ENCODE measurements at places on chromosomes 1 and 21.

DNA sequence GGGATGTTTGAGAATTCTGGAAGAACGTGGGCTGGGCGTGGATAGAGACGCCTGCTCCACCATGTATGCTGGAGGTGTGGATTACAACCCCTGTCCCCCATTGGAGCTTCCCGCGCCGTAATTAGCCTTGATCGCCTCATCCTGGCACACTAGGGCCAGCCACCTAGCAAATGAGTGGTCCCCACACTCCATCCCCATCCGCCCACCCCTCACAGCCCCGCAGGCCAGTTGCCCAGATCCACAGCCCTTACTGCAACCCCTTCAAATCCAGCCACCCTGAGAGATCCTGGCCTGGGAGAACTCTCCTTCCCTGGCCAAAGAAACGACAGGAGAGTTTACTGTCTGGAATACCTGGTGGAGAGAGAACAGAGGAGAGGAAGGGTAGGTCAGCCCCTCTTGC is 375 bp upstream of the GJA4 start:
- DNase-seq, result no peak

DNA sequence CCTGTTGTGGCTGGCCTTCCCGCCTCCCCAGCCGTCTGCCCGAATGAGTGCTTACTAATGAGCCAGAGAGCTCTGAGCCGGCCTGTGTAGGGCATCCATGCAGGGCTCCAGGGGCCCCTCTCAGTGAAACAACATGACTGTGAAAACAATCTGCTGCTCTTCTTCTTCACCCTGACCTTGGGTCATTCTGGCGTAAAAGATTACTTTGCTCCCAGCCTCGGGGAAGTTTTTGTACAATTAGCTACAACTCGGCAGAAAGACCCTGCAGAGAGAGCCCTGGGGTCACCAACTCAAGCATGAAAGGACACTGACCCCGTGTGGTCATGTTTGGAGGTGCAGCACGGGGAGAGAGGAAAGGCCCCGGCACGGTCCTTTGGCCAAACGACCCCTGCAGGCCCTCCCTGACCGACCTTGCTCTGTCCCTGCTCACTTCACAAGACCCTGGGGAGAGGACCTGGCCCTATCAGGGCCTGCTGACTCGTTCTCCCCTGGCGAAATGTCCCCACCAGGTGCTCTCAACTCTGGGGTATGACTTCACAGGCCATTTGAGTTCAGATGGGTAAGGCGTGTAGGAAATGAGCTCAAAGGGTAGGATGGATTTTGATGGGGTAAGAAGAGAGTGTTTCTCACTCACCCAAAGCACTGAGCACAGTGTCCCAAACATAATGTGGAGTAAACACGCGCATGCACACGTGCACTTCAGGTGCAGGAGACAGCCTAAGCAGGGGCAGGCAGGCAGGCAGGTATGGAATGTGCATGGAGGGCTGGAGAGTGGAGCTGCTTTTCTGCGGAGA is 22.9 kb upstream of the FAM20B start:
- peak; percentile 64 for DNase-seq

DNA sequence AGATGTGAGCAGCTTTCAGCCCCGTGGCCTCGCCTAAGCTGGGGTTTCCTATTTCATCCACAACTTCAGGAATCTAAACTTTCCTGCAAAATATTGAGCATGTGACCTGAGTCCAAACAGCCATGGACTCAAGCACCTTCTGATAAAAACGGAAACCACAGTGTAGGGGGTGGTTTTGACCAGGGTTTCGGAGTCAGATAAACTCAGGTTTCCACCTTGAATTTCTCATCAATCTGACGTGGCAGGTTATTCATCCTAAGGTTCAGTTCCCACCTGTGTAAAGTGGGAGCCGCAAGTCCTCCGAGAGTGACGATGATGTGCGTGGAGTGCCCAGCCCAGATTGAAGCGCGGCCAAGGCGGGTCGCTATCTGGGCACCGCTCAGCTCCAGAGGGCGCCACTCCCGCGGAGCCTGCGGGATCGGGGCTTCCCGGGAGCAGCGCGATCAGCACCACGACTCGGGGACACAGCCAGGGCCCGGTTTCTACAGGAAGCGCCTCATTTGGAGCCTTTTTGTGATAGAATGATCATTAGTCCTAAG is 871 bp upstream of the ETS2 start:
- no peak for DNase-seq

DNA sequence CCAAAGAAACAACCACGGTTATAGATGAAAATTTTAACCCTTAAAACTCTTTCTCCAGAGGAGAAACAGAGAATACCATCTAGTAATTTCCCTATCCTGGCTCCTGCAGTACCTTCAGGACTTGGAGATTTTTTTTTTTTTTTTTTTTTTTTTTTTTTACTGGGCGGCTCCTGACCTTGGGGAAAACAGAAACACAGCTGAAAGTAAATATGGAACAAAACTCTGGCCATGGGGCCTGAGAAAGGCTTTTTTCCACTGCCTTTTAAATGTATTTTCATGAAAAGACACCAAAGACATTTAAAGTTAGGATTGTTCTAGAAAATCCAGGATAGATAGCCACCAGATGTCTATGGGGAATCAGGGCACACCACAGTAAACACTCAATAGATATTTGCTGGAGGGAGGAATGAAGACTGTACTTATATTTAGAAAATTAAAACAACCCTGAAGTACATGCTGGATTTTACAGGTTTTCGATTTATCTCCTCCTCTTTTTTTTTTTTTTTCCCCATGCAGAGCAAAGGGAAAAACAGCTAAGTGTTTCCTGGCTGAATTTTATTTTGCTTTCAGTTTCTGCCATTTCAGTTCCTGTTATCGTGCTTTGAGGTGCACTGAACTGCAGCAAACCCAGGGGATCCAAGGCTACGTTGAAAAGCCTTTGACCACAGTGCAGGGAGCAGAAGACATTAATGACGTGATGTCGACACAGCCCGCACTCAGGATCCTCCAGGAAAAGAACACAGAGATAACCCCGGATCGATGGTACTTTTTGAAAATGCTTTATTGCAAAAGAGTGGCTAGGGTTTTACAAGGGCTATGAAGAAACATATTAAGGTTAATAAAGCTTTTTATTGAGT is 35.7 kb upstream of the CNN3 start:
- DNase-seq, result peak; percentile 25

GRCh38 chr1:20685099-20685662 is 24.0 kb upstream of the DDOST start:
- DNase-seq, result no peak

GRCh38 chr21:34073032-34073748 is at the start of the genes MRPS6 and SLC5A3:
TSS of gene MRPS6 (plus strand) at chr21:34073578. CDS start at chr21:34073701, 123 bp downstream.
TSS of gene SLC5A3 (plus strand) at chr21:34073578. CDS start at chr21:34095199, 21,621 bp downstream.
- peak; percentile 63 for DNase-seq

DNA sequence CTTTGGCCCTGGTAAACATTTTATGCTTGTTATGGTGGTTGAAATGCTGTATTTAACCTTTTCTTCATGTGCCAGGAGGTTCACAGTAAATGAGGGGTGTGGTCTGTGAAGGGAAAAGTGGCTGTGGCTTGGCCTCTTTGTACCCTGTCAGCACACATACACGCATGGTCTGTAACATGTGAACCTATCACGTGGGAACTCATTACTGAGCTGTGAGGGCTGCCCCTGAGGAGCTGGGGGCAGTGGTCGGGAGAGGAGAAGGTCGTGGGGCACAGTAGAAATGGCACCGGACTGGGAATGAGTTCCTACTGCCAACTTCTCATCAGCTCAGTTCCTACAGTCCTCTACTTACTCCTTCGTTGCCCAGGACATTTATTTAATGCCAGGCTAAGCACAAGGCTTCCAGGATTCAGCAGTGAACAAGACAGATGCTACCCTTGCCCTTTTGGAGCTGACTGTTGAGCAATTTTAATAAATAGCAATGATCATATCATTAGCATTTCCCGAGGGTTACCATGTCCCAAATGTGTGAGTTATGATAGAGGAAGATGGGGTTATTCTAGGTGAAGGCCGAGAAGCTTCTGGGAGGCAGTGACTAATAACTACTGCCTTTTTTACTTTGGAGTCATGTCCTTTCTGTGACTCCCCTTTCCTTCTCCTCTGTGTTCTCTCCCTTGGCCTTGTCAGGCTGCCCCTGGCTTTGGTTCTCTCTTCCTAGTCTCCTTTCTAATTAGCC is 38.8 kb downstream of the DDR2 start:
- no peak for DNase-seq

DNA sequence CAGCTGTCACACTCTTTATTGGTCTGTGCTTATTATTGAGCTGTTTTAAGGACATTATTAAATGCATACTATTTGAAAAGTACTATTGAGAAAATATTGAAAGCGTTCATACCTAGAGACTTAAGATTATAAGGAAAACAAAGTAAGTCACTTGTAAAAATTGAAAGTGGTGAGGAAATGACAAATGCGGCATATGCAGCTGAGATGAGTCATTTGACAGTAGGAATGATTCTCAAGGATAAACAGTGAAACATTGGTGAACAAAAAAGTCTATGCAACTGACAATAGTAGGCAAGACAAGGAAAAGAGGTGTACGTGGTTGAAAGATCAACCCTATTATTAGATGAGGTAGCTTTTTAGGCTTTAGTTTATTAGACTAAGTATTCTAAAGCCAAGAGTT is 82.6 kb upstream of the MAP10 start:
- DNase-seq, result no peak

DNA sequence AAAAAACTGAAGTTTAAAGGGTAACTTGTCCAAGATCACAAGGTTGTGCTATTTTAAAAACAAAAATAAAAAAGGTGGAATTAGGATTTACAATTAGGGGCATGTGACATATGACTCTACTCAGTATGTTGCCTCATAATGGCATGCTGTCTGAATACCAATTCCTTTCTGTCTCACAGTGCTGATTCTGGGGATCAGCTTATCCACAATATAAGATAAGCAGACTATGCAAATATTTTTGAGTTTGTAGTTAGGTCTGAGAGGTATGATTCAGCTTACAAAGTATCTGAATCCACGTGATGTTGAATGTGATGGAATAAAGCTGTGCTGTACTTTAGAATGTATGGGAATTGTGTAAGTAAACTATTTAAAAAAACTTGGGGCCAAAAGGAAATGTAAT is 216.6 kb downstream of the HHIPL2 start:
- DNase-seq, result no peak

All from CD8-positive, alpha-beta memory T cell (primary cell).